DMS79 (cell line): ENCODE measurements at places on chromosomes 1 and 21.

DNA sequence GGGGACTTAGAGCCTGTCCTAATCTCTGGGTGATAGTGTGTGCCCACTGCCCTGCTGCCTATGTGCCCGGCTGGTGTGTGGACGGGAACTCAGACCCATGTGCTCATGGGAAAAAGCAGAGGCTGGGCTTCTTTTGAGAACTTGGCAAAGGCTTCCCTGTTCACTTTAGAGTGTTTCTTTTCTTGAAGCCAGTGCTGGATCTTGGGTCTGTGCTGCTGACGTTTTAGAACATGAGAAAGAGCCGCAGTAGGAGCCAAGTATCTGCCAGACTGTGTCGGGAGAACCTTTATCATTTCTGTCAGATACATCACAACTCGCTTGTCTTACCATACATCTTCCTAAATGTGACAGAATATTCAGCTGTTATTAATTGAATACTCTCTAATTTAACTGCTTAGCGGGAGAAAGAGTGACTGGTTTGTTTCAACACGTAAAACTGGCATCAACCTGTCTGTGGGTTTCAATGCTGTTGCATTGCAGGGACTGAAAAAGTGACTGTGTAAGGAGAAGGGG lies 195.2 kb downstream of the PBX1 start:
- DNase-seq = no peak

DNA sequence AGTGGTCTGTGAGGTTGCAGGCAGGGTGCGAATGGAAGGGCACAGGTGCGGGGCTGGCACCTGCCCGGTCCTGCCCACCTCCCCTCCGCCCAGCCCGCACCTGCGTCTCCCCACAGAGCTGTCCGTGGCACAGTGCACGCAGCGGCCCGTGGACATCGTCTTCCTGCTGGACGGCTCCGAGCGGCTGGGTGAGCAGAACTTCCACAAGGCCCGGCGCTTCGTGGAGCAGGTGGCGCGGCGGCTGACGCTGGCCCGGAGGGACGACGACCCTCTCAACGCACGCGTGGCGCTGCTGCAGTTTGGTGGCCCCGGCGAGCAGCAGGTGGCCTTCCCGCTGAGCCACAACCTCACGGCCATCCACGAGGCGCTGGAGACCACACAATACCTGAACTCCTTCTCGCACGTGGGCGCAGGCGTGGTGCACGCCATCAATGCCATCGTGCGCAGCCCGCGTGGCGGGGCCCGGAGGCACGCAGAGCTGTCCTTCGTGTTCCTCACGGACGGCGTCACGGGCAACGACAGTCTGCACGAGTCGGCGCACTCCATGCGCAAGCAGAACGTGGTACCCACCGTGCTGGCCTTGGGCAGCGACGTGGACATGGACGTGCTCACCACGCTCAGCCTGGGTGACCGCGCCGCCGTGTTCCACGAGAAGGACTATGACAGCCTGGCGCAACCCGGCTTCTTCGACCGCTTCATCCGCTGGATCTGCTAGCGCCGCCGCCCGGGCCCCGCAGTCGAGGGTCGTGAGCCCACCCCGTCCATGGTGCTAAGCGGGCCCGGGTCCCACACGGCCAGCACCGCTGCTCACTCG lies 23.3 kb downstream of the FTCD start:
- DNase-seq = no peak

GRCh38 chr1:1760715-1761114 lies 17.6 kb downstream of the NADK start:
- DNase-seq = peak; percentile 32

GRCh38 chr1:39542924-39543323 lies 33.7 kb downstream of the PABPC4 start:
- no peak for DNase-seq

DNA sequence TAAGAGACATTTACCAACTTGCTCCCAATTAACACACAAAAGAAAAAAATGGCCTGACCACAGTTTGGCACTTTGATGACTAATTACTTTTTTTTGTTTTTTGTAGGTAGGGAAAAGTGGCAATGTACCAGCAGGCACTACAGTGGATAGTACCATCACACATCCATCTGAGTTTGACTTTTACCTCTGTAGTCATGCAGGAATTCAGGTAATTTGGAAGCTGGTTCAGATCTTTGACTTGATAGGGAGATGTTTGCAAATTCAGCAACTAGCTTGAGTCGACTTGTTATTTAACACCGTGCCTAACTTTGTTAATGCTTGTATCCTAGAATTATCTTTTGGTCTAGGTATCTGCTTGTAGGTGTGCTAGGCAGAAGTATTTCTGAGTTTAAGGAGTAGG lies 33.0 kb upstream of the AGO1 start:
- no peak for DNase-seq

- peak; percentile 61 for DNase-seq
Observed at GRCh38 chr1:9825093-9826074, 1.6 kb upstream of the CLSTN1 start.

DNA sequence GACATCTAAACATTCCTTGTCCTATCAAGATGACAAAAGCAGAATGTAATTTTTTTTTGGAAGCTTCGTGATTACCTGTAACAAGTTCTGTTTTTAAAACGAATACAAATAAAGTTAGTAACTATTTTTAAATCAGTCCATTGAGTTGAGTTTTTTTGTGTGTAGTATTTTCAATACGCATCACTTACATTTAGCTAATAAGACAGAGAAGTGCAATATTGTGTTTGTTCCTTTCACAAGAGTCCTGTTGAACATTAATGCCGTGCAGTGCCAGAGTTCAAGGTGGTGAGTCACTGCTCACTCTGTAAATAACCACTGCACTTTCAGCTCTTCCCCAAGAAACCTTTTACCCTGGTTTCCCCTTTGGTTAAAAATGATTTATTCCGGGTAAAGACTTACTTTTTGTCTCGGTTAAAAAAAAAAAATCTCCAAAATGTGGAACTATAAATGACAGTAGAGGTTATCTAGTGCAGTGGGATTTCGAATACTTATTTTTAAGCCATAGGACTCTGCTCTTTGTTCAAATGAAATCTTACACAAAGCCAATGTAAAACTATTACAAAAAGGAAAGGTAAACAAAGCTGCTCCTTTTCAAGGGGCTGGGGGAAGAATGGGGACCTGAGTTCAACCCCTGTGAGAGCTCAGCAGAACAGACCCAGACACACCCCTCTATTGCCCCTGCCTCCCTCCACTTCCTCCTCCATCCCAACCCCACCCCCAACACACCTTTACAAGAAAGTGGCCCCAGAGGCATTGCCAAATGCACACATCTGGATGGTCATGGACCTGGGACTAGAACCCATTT lies 14.8 kb upstream of the NCMAP start:
- no peak for DNase-seq

- DNase-seq = no peak
Observed at GRCh38 chr1:226988334-226988666, 48.2 kb downstream of the COQ8A start.

- DNase-seq = no peak
Observed at GRCh38 chr1:165635329-165635728, 4.3 kb downstream of the MGST3 start.

- no peak for DNase-seq
Observed at GRCh38 chr1:28426831-28427230, 57.3 kb downstream of the PHACTR4 start.
